ENCODE measurements at places on chromosomes 12 and 14. TPM values are rescaled to one million over a fixed set of nuclear protein-coding genes. Genes with fewer than 3 reads are reported as not detected.

GRCh38 chr12:101826766-101827368, 3.9 kb downstream of the GNPTAB start:
- DNase-seq, result no peak

Gene C12orf54
- total RNA-seq, result 1.5 TPM

GRCh38 chr12:93089805-93090569, 160.9 kb upstream of the EEA1 start:
- no peak for DNase-seq

- DNase-seq, result no peak
Observed at GRCh38 chr14:76080471-76080870, 71.3 kb upstream of the GPATCH2L start.

DNA sequence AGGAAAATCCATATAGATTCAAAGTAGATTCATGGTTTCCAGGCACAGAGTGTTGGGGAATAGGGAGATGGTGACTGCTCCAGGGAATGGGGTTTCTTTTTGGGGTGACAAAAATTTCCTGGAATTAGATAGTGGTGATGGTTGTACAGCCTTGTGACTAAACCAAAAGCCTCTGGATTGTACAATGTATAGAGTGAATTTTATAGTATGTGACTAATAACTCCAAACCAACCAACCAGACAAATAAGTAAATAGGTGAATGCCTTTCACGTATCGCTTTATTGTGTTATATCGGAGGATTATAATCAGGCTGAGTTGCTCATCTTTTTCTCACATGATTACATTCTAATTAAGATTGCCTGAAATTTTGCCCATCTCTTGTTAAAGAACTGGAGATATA, 24.6 kb upstream of the PPFIBP1 start:
- no peak for DNase-seq

DNA sequence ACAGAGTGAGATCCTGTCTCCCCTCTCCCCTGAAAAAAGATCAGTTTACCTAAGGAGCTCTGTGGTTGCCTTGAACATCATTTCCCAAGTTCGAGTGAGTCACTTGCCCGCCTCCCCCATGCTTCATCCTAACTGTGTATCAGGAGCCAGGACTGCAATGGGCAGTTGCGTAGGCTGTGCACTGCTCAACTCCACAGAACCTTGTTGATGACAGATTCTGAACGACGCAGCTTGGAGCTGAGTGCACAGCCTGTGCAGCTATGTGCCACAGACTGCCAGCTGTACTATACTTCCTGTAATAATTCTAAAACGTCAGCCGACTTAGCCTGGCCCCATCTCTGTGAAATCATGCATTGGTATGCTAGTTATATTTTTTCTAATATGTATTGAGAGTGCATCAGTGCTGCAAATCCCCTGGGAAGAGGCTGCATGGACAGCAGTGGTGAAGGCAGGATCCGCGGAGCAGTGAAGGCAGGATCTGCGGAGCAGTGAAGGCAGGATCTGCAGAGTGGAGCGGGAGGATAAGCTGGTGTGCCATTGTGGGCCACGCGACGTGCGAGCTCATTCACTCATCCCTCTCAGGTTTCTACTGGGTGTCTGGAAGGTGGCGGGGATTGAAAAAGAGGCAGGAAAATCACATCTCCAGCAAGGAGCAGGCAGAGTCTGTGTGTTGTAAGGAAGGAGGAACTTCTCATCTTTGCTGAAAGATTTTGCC, 80.8 kb downstream of the GALNT9 start:
- no peak for DNase-seq

- DNase-seq, result peak; percentile 75
Observed at GRCh38 chr12:121789800-121790728, 3.4 kb downstream of the RHOF start.

DNA sequence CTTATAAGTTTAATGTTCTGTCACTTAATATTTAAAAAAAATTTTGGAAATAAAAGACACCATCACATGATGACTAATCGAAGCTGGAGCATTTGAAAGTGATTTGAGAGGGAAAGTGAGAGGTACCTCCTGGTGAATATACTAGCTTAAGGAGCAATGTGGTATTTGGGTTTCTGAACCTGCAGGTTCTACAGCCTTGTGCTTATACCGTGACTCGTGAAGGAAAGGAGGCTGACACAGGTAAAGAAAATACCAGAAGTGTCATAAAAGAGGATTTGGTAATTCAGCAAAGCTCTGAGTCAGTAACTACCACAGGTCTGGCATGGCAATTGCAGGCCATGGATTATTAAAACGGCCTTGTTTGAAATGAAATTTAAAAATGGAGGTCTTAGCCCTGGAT, 151.0 kb downstream of the SLC38A4 start:
- DNase-seq, result no peak

Gene ANG
- 5.5 TPM for total RNA-seq

Gene CACNA1C
- total RNA-seq, result 30.1 TPM

GRCh38 chr14:30283822-30284446, 275.0 kb upstream of the G2E3 start:
- no peak for DNase-seq

- no peak for DNase-seq
Observed at GRCh38 chr14:96826818-96827217, 29.6 kb downstream of the VRK1 start.

Gene A2M
- 688 TPM for total RNA-seq

DNA sequence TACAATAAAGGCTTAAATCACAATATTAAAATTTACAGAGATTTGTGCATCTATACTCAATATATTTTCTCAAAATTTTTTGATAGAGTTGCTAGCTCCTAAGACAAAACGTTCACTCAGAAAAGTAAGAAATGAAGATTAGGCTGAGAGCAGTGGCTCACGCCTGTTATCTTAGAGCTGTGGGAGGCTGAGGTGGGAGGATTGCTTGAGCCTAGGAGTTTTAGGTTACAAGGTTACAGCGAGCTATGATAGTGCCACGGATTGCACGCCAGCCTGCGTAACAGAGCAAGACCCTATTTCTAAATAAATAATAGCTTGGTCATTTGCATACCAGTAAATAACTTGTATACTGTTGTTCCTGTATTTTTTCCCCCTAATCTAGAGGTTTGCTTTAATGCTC, 35.0 kb upstream of the CFL2 start:
- DNase-seq, result no peak

GRCh38 chr12:82326905-82327503, 31.2 kb downstream of the CCDC59 start:
- DNase-seq, result no peak

Gene LETMD1
- total RNA-seq, result 97.8 TPM

GRCh38 chr12:29698756-29699155, 85.0 kb downstream of the TMTC1 start:
- no peak for DNase-seq

Gene INTS13
- 19.6 TPM for total RNA-seq

Gene NOS1
- 0.10 TPM for total RNA-seq

DNA sequence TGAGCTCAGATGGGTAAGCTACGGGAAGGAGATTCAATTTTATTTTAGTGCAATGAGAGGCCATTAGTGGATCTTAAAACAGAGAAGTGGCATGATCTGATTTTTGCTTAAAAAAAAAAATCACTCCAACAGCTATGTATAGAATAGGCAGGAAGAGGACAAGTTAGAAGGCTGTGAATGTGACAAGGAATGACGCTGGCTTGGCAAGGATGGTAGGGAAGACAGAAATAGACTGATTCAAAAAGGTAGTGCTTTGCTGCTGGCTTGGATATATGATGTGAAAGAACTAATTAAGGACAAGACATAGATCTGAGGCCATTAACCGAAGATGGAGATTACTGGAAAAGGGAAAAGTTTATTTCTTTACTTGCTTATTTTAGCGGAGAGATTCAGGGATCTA, 105.2 kb upstream of the GPHB5 start:
- no peak for DNase-seq

Gene PTCSC3
- not detected for total RNA-seq

DNA sequence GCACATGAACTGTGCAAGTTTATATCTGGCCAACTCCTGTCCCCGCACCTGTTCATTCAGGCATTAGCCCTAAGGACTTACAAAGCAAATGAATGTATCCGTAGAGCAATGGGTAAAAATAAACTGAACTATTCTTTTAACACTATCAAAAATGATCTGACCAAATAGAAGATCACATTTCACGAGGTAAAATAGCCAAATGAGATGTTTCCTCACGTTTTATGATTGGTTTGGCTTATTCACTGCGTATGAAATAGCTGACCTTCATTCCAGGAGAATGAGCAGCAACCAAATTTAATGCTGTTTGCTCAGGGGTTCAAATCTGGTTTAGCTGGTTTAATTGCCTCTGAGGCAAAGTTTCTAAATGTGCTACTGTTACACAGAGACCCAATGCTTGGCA, 216.0 kb upstream of the EEA1 start:
- DNase-seq, result no peak

GRCh38 chr12:118371321-118372282, 1.1 kb downstream of the TAOK3 start:
- peak; percentile 51 for DNase-seq

Gene SLCO1B1
- total RNA-seq, result not detected

- DNase-seq, result no peak
Observed at GRCh38 chr12:47736216-47736615, 10.9 kb upstream of the ENDOU start.

DNA sequence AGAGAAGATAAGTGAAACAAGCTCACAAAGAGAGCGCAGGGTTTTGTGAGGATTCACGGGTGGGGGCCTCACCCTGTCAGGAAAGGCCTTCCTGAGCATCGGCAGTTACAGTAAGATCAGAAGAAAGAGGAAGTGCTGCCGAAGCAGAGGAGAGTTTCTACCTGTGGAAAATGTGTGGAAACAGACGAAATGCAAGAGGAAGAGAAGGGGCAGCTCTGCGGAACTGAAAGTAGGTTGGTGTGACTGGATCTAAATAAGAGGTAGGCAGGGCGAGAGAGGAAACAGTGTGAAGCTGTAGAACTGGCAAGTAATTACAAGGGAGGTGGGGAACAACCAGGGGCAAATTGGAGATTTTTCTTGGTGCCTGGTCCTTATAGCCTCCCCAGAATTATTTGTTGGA, 2.6 kb downstream of the GPR68 start:
- DNase-seq, result no peak

GRCh38 chr14:100761481-100761880, 34.8 kb downstream of the DLK1 start:
- no peak for DNase-seq

Gene FSCB
- 0.49 TPM for total RNA-seq

GRCh38 chr12:83158613-83159207, 472.0 kb downstream of the TMTC2 start:
- DNase-seq, result no peak

DNA sequence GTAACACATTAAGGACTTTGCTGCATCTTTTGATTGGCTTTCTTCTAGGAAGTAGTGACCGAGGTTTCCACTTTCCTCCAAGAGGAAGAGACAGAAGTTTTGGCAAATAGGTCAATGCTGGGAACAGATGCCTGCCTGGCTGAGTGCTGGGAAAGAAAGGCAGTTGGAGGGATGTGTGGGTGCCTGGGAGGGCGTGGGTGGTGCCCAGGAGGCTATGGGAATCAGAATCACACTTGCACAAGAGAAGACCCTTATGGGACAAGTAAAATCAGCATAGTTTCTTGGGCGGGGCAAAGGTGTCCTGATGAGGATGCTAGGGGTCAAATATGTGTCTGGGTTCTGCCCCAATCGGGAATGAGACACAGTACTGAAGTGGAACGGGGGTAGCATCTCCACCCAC, 906 bp upstream of the ACADS start:
- DNase-seq, result no peak

DNA sequence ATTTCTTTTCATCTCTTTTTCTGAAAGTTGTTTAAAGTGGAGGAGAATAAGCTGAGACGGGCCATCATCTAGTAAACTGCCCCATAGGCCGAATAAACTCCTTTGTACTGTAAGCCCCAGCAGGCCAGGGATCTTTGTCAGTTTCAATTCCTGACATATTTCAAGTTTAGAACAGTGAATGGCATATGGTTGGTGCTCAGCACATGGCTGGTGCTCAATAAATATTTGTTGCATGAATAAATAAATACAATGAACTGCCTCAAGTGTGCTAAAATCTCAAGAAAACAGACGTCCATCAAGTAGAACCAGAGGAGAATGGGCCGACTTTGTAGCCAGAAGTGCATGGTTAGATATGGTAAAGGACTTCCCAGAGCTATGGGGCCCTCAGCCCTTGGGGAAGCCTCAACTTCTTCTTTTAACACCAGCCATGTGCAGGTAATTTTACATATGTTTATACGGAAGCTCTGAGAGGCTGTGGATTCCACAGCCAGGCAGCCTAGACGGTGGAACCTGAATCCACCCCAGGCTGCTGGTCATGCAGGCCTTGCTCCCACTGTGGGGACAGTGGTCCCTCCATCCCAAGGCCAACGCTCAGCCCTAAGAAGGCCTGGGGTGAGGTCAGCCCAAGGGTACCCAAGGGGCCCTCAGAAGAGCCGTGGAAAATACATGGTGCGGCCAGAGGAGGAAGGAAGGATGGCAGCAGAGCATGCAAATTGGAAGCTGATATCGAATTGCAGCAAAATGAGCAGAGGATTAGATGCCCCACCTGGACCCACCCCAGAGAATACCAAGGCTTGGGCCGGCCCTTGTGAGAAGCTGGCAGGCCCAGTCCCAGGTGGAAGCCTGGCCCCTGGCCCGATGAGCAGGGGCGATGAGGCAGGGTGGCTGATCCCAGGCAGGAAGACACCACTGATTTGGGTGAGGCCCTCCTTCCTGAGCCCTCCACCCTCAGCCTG, 8.7 kb upstream of the AQP2 start:
- DNase-seq, result no peak

Gene TMEM30B
- total RNA-seq, result 34.0 TPM

GRCh38 chr12:108825201-108825950, 32.0 kb downstream of the SSH1 start:
- DNase-seq, result no peak

Gene HOXC9
- 1.7 TPM for total RNA-seq

DNA sequence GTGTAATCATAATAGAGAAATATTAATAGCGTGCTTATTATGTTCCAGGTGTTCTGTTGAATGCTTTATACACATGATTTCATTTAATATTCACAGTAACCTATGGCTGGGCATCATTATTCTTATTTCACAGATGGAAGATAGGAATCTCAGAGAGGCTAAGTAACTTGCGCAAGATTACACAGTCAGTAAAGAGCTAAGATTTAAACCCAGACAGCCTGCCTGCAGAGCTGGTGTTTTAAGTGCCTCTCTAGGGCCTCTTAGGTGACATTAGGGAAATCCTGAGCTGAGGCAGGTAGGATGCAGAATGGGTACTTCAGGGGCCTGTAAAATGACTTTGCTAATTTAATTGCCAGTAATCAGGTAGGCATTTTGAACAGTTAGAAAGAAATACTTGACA, 18.5 kb upstream of the BHLHE41 start:
- no peak for DNase-seq

Gene HHIPL1
- total RNA-seq, result 2.4 TPM

DNA sequence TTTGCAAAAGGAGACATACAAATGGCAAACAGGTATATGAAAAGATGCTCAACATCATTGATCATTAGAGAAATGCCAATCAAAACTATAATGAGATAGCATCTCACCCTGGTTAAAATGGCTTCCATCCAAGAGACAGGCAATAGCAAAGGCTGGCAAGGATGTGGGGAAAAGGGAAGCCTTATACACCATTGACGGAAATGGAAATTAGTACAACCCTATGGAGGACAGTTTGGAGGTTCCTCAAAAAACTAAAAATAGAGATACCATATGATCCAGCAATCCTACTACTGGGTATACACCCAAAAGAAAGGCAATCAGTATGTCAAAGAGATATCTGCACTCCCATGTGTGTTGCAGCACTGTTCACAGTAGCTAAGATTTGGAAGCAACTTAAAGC, 17.3 kb upstream of the CKAP4 start:
- DNase-seq, result no peak

- DNase-seq, result no peak
Observed at GRCh38 chr12:2151391-2151790, 98.6 kb downstream of the CACNA1C start.
